HT-29 (cell line): ENCODE measurements at places on chromosomes 6 and 20. TPM values are rescaled to one million over a fixed set of nuclear protein-coding genes. Genes with fewer than 3 reads are reported as not detected.

ENPP5 gene
- 1.4 TPM in 1 of 2 replicates, not detected in the other for total RNA-seq

FILIP1 gene
- total RNA-seq = not detected in 2 replicates

CARMIL1 gene
- total RNA-seq = 16.8 and 17.6 TPM in 2 replicates

DNA sequence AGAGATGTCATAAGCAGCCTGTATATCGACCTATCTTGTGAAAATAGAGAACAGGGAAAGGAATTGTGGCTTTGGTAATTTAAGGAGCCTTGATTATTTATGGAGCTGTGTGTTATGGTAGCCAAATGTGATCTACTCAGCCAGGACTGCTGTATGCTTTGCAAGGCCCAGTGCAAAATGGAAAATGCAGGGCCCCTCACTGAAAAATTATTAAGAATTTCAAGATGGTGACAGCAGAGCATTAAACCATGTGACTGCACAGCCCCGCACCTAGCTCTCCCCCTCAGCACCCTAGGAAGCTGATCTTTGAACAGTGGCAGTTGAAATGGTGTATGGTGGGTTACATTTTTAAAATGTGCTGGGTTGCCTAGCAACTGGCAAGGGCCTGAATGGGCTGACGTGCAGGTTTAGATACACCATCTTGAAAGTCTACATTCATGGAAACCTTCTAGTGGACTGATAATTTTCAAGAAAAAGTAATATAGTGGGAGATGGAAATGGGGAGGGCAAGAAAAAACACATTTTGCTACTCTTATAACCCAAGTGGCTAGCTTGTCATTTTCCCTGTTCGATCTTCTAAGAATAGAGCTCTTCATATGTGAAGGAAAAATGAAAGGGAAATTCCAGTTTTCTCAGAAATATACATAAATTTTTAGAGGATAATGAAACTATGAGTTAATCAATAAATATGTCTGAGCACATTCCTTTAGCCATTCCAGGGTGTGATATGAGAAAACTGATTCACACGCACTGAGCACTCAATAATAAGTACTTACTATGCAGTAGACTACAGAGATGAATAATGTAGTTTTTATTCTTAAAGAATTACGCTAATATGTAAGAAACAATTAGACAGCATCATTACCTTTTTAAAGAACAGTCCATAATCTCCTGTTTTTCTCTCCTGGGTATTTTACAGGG, 208.0 kb downstream of the ARHGAP18 start:
- no peak for DNase-seq

GRCh38 chr6:83192456-83192855, 609 bp downstream of the PGM3 start:
- DNase-seq = peak; percentile 25

PERP gene
- 69.0 and 71.2 TPM in 2 replicates for total RNA-seq

DNA sequence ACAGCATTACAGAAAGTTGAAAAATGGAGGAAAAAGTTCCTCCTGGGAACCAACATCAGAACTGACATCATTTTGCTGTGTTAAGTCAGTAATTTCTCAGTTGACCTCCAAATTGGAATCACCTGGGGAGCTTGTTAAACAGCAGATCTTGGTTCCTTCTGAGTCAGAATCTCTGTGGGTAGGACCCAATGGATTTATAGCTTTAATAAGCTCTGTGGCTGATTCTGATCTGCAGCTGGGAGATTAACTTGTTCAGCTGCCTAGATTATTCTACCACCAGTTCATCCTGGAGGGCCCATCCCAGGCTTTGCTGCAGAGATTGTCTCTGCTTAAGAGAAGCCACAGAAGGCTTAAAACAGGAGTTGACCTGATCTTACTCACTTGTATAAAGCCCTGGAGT, 90.7 kb upstream of the POPDC3 start:
- DNase-seq = no peak

DNA sequence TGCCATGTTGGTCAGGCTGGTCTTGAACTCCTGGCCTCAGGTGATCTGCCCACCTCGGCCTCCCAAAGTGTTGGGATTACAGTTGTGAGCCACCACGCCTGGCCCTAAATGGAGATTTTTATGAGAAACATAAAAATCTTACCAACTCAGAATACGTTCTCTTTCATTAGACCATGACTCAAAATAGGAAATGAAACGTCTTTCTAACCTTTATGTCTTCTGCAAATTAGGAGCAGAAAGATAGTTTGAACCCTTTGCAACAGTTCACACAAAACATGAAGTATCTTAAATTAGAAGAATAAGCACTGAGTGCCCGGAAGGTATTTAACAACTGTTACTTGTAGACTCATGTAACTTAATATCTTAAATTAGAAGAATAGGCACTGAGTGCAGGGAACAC, 48.3 kb downstream of the AHI1 start:
- no peak for DNase-seq

- DNase-seq = no peak
These were observed 183.4 kb downstream of the ADGRG6 start for GRCh38 chr6:142485256-142485655.

GRCh38 chr20:47540443-47541354, 39.0 kb downstream of the NCOA3 start:
- no peak for DNase-seq

DNA sequence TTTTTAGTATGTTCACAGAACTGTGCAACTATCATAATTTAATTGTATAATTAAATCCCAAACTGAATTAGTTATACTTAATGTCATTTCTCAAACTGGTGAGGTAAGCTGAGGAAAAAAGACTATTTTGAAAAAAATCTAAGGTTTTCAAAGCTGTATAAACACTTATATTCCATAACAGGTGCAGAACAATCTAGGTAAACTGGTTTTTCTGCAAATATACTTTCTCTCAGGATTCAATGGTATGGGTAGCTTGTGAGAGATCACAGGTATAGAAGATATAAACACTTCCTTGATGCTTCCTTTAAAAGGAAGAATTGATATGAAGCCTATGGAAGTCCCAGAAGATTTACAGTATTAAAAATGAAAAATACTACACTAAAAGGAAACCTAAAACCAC, 33.7 kb downstream of the NOL7 start:
- no peak for DNase-seq

PROKR2 gene
- total RNA-seq = not detected in 2 replicates

- no peak for DNase-seq
These were observed 68.8 kb downstream of the TMEM170B start for GRCh38 chr6:11606332-11606731.

GRCh38 chr6:1463751-1464426, 74.5 kb downstream of the FOXF2 start:
- no peak for DNase-seq

POU5F1 gene
- 1.7 and 2.6 TPM in 2 replicates for total RNA-seq

DNA sequence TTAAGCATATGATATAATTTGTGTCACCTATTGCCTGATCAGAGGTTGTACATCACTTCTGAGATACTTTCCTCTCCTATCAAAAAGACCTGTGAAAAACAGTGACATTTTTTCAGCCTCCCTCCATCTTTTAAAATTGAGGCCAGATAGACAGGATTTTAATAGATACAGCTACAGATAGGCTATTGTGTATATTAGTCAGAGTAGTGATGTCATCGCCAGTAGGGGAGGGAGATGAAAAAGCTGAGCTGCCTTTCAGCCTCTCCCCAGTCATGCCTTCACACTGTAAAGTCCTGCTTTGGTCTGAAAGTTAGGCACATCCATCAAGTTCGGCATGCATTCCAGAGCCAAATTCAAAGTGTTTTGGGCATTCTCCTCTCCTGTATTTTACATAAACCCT, 7.9 kb upstream of the PABPC1L start:
- no peak for DNase-seq

GRCh38 chr6:109513571-109514071, 30.6 kb upstream of the ZBTB24 start:
- peak; percentile 40 for DNase-seq

GRCh38 chr20:2557873-2558580, 21.7 kb downstream of the TMC2 start:
- no peak for DNase-seq

DNA sequence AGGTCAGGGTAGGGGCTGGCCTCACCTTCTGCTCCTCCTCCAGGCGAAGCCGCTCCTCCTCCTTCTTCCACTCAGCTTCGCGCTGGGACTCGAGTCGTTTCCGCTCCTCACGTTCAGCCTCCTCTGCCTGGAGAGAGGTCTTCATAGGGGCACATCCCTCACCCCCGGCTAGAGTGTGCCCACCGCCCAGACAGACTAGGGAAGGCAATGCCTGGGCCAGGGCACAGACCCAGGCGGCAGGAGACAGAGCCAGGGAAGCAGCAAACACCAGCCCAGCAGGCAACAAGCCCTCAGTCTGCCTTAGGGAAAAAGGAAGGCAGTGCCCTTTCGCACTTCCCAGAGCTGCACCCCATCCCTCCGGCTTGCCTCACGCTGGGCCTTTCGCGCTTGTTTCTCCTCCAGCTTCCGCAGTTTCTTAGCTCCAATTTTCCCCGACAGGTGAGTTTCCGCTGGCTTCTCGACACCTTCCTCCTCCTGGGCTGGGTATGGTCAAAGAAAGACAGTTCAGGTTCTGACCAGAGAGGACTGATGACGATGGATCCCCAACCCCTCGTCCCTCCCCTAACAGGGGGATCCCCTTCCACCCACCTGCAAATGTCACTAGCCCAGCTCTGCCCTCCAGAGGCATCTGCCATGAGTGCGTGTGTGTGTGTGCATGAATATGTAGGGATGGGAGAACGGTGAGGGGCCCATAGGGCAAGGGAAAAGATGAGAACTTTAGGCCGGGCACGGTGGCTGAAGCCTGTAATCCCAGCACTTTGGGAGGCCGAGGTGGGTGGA, 4.3 kb downstream of the DDRGK1 start:
- no peak for DNase-seq

MAD2L1BP gene
- total RNA-seq = 32.1 and 36.8 TPM in 2 replicates

ARMC12 gene
- not detected in 2 replicates for total RNA-seq
